ENCODE measurements at places on chromosomes 12 and 14.

- no peak for DNase-seq
These were observed 35.1 kb downstream of the ST8SIA1 start for GRCh38 chr12:22299294-22299912.

- DNase-seq = no peak
These were observed 115.2 kb downstream of the PRICKLE1 start for GRCh38 chr12:42474391-42474790.

- DNase-seq = no peak
These were observed 193.0 kb upstream of the PWP1 start for GRCh38 chr12:107492393-107493134.

DNA sequence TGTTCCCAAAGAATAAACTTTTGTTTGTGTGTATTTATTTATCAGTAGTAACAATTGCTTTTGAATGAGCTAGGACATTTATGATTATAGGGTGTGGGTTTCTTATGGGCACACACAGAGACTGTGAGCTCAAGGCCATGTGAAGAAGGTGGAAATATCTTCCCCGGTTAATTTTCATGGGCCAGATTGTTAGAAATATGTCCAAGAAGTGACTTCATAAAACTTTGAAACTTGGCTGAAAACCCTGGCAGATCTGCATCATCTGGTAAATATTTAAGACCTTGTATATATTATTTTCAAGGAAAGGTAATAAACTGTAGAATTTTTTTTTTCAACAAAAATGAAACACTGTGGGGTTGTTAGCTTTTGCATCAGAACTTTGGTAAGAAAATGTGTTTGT is 53.5 kb upstream of the RNU6-8 start:
- no peak for DNase-seq

GRCh38 chr14:76647697-76648298 is 113.5 kb upstream of the VASH1 start:
- peak; percentile 48 for DNase-seq

DNA sequence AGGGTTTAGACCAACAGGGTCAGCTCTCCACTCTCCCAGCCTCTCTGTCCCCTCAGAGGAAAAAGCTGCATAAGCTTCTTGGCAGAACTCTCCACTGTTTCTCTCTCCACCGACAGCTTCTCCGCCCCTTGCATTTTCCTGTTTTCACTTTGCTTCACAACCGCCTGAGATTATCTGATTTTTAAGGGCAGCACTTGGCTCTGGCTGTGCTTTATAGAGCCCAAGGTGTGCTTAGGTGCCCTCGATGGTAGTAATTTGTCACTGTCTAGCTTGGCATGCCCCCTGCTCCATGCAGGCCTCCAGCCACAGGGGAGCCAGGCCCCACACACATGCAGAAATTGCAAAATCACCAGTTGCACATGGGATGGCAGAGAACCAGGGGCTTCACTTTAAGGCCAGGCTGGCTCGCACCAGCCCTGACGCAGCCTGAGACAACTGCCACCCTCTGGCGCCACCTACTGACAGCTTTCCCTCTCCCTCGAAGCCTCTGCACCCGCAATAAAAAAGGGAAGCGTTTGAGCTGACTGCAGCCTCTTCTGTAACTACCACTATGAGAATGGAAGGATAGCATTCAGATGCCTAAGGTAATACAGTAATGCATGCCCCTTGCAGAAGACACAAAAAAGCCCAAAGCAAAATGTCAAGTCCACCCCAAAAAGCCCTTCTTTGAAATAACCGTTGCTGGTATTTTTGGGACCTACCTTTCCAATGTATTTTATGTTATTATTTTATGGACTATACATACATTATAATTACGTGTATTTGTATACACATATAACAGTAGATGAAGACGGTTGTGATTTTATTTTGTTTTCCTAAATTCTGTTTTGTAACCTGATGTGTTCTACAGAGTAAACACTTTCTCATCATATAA is 32.0 kb upstream of the RIMBP2 start:
- peak; percentile 78 for DNase-seq

Measured in activated CD8-positive, alpha-beta memory T cell treated with anti-CD3 and anti-CD28 coated beads, Interleukin-2, amount 10 ng/mL, durations not matched to agents 7 days and 5 days (primary cell).